ENCODE measurements at places on chromosomes 11 and 22.

DNA sequence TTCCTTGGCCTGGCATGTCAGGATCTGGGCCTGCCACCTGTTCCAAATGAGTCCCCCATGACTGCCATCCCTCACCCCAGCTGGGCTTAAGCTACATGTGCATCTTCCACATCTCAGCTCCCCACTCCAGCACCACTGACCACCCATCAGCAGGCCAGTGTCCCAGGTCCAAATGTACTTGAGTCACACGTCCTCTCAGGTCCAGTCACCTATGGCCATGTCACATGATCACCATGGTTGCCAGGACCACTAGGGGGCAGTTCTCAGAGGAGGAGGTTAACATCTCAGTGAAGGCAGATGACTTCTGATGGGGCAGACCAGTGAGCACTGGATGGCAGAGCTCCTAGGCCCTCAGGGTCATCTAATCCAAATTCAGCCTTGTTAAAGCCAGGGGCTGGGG, 41.9 kb upstream of the WNT11 start:
- no peak for DNase-seq

DNA sequence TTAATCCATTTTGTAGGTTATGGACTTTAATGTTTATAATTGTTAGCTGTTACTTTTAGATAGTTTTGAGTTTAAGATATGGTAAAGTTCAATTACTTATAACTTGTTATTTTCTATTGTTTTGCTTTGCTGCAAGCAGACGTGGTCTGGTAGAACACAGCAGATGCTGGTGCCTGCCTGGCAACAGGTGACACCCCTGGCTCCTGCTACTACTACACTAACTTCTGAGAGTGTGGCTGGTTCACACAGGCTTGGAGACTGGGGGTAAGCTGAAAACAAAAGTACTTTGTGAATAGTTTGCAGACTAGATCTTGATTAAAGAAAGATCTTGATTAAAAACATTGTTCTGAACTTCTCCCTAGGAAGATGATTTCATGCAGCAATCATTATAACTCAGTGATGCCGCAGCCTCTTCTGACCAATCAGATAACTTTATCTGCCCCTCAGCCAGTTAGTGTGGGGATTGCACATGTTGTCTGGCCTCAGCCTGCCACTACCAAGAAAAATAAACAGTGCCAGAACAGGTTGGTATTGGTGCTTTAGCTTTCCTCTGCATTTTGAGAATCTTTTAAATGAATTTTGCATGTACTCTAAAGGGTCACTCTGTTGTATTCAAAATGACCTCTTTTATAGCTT, 90.4 kb downstream of the HIPK3 start:
- no peak for DNase-seq

GRCh38 chr11:44625759-44626523, 60.5 kb downstream of the CD82 start:
- DNase-seq, result no peak

GRCh38 chr11:67396587-67397389, 4.9 kb downstream of the PPP1CA start:
- DNase-seq, result no peak
